ENCODE measurements at places on chromosomes 6 and 20.

DNA sequence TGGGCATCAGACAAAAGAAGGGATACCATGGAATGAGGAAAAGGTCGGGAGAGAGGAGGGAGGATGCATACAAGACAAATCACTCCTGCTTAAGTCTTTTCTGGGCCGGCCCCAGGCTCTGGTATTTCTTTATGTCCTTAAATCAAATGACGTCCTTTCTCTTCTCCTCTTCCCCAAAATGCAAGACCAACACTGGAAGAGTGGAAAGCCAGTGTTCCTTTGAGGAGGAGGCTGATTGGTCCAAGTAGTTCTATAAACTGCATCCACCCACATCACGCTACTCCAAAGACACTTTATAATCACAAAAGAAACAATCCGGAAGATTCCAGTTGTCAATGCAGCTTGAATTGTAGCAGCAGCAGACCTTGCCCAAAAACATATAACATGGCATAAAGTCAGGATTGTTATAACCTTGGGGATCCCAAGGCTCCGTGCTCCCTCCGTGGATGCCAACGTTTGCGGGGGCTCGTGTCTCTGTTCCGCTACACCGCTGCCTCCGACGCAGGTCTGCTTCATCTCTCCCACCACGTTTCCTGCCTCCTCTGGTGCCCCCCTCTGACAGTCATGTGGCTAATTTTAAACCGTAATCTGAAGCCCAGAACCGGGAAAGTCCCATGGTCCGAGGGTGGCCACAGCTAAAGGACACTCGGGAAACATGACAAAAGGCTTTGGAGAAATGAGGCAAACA, 47.1 kb downstream of the MCUR1 start:
- no peak for DNase-seq

DNA sequence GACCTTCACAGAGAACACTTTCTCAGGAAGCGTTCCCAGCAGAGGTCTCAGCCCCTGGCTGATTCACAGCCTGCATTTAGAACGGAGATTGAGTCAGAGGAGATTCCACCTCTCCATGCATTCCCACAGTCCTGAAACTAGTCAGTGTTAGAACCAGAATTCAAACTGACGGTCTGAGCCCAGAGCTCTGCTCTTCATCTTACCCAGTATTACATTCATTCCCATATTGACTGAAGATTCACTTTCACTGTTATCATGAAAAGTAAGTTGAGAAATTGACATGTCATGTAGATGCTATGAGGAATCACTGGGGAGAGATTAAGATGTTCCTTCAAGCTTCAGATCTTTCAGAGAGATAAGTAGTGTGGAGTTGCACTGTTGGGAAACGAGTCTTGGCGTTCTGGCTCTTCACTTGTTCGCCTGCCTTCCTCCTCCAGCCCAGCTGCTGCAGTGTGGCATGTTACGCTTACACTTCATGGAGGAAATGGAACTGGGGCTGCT, 28.3 kb downstream of the MAS1 start:
- DNase-seq, result no peak

DNA sequence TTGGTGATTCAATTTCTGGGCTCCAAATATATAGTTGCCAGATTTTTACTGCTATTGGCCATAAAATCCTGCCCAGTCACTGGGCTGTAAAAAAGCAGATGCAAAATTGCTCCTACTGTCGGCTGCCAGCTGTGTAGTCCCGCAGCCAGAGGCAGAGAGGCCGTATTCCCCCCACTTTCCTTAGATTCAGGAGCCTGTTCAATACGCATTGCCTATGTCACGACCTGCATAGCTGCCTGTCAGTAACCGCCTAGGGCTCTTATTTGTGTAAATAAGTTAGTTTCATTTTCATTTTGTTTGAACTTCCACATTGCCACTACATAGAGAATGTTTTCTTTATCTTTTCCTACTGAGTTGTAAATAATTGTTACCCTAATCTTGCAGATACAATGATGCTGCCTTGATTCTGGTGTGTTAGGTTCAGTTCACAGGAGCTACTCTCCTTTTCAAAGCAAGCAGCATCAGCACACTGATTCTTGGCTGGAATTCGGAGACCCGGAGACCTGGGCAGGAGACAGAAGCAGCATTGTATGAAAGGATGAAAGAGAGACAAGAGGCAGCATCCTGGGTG, 46.0 kb upstream of the UST start:
- DNase-seq, result no peak

DNA sequence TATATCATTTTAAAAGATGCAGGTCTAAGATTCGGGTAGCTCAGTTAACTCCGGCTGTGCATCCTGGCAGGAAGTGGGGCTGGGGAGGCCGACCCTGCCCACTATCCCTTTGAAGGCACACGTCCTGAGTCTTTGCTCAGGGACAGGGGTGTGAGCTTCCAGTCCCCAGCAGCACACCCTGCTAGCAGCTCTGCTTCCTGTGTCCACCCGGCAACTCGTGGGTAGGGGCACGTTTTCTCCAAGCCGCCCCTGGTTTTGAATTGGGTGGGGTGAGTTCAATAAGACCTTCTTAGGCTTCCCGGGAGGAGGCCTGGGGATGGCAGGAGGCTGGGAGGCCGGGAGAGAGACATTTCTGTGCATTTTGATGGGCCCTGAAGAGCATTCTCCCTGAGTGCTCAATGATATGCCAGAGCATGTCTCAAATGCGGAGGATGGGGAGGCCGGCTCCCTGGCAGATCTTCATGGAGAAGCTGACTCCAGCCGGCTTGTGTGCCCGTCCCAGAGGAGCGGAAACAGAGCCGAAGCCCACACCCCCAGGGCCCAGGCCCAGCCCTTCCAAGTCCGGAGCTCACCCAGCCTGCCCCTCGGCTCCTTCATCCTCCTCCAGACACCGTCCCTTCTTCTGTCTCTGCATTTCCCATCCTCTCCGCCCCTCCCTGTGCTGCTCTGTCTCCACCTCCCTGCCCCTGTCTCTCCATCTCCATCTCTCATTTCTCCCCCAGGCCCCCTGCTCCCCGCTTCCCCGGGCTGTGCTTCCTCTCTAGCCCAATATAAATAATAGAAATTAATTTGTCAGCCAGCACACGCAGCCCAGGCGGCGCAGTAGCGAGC, 36.3 kb upstream of the ZFAND3 start:
- peak; percentile 64 for DNase-seq

DNA sequence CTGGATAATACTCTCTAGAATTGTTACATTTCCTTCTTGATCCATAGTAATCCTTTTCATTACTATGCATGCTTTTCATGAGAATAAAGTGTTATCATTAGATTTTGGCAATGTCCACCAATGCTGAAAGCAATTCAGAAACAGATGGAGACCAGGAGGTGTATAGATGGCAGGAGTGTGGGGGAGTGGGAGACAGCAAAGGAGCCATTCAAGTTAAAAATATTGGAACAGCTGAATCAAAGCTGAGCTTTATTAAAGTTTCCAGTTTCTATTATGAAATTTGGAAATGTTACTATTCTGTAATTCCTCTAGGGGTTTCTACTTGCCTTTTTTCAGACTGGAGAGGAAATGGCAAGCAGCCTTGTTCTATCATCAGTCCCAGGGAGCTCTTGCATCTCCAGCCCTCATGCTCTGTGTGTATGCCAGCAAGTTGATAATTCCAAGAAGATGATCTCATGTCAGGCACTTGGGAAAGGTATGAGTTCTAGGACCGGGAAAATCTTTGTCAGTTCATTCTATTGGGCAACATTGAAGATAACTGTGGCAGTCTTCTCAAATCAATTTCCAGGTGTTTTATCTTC, 228.0 kb downstream of the CD109 start:
- DNase-seq, result no peak

GRCh38 chr6:19668710-19669109, 168.5 kb upstream of the ID4 start:
- no peak for DNase-seq

DNA sequence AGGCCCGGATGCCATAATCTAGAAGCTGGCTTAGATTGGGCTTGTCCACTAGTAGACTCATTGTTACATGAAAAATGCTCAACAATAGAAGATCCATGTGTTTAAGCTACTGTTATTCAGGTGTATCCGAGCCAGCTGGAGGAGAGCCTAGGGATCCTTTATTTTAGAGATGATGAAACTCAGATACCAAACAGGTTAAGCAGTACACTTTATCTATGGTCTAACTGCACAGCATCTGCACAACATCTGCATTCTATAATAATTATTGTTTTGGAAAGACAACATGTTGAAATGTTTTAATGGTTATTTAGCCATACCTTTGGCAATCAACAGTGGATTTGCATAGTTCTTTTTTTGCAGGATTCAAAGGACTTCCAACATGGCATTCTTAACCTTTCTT, 134.1 kb downstream of the RFPL4B start:
- DNase-seq, result no peak

GRCh38 chr6:16295060-16295459, 56.7 kb downstream of the GMPR start:
- DNase-seq, result no peak

DNA sequence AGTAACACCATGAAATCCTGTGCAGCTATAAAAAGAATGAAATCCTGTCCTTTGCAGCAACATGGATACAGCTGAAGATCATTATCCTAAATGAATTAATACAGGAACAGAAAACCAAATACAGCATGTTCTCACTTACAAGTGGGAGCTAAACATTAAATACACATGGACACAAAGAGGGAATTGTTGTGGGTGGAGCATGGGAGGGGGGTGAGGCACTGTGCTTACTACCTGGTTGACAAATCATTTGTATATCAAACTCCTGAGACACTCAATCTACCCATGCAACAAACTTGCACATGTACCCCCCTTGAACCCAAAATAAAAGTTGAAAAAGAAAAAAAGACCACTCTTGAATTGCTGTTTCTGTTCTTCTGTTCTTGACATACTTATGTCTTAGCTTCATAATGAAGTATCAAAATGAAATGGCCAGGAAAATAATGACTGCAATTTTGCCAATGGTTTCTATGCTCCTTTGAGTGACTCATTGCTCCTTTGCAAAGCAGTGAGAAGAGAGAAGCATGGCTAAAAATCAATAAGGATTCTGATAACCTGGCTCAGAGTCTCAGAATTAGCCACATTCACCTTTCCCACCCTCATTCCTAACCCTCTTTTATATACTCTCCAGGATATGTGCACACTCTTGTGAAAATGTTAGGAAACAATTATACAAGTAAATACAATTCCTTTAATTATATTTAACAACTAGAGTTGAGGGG, 71.0 kb downstream of the CYP39A1 start:
- DNase-seq, result no peak

DNA sequence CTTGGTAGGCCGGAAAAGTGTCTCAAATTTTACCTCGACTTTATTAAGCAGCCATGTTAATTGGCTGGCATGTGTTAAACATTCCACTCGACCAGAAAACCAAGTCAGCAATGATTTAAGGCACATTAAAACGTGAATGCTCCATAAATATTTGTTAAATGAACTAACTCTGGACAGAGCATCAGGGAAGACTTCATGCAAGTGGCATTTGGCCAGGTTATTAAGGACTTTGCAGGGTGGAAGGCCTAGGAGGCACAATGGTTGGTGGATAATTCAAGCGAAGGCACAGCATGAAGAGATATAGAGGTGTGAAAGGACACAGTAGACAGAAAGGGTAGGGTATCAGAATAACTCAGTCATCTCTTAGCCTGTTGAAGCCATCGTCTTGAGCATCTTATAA, 23.0 kb downstream of the ELOVL5 start:
- no peak for DNase-seq

DNA sequence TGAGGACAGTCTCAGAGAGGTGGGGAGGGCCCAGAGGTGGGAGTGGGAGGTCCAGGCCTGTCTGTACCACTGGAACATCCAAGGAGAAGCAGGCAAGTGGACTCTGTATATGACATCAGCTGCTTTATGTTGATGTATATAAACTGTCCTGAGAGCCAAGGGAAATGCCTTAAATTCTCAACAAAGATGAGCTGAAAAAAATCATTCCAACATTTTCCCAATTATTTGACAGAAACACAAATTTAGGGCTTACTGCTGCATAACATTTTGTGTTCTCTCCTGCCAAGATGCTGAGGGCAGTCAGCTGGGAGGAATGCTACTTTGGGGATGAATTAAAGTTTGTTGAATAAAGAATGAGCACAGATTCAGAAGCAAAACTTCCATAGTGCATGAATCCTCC, 52.8 kb downstream of the FOXC1 start:
- DNase-seq, result no peak
